ENCODE measurements at places on chromosomes 4 and X.

- no peak for DNase-seq
Observed at GRCh38 chr4:10659251-10659650, 25.3 kb downstream of the CLNK start.

- no peak for DNase-seq
Observed at GRCh38 chr4:102341201-102341600, 4.1 kb downstream of the SLC39A8 start.

DNA sequence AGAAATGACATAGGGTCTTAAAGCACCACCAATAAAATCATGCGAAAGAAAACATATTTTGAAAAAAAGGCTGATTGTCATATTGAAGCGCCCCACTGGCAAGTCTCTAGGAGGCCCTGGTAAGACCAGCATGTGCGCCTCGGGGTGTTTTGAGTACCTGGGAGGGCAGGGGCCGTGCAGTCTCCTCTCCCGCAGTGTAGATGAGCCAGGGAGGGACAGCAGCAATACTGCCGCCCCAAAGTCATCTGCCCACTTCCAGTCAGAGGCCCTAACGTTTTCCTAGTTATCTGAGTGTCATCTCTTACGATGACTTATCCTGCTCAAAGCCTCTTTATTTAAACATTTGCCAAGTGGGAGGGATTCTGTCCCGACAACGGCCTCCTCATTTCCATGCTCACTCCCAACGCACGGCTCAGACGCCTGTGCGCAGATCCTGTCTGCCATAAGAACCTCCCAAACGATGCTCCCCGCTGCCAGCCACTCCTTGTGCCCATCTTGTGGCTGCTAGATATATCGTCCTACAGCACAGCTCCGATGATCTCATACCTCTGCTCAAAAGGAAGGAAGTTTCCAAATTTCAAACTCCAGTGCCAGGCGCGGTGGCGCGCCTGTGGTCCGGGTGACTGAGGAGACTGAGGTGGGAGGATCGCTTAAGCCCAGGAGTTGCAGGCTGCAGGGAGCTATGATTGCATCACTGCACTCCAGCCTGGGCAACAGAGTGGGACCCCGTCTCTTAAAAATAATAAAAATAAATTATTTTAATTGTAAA lies 17.2 kb upstream of the SCRG1 start:
- DNase-seq: no peak

- DNase-seq: no peak
Observed at GRCh38 chr4:68735106-68735505, 64.7 kb upstream of the UGT2B15 start.

GRCh38 chr4:79927931-79928330 lies 145.1 kb downstream of the ANTXR2 start:
- no peak for DNase-seq

GRCh38 chrX:154443479-154443910 lies 446 bp upstream of the FAM50A start:
- no peak for DNase-seq

DNA sequence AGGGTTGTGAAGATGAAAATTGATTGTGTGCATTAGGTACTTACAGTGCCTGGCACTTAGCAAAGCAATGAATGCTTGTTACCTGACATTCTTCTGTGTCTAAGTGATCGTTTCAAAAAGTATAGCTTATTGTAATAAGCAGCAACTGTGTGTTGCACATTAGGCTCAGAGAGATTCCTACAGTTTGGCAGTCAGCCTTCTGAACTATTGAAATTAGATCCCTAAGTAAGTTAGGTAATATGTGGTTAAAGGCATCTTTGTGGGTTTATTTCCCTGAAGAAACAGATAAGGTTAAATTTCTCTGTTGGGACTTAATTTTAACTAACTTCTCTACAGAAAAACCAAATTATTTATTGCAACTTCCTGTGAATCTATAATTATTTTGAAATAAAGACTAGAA lies 93.4 kb downstream of the REPS2 start:
- no peak for DNase-seq

DNA sequence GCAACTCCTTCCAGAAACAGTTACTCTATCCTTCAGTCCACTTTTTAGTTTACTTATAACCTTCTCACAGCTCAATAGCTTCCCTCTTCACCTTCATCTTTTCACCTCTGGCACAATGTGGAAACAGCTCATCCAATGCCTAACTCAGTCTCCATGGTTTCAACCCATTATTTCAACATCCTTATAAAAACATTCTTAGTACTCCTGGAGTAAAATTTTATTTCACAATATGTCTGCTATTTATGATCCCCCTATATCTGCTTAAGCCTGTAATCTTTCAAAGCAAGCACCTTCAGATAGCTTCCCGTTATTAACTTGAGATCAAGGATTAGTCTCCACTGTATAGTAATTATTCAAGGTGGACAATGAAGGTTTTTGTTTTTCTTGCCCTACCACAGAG lies 156.3 kb downstream of the GASK1B start:
- DNase-seq: no peak
